ENCODE measurements at places on chromosomes 4 and X.

DNA sequence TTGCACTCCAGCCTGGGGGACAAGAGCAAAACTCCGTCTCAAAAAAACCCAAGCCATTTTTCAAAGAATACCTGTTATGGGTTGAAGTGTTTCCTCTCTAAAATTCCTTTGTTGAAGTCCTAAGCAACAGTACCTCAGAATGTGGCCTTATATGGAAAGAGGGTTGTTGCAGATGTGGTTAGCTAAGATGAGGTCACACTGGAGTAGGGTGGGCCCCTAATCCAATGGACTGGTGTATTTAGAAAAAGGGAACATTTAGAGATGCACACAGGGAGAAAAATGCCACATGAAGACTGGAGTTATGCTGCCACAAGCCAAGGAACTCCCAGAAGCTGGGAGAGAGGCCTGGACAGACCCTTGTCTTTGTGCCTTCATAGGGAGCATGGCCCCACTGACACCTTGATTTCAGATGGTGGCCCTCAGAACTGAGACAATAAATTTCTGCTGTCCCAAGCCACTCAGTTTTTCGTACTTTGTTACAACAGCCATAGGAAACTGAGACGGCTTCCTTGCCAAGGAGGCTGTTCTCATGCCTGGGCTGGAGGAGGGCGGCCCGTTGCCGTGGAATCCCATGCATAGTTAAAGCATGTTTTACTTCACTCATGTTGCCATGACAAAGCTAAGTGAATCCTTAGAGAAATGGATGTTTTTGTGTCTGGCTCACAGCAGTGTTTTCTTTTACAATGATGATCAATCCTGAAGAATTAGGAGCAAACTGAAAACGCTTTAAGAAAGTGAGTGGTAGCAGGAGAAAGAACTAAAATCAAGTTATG, 16.5 kb downstream of the TRAPPC2 start:
- no peak for DNase-seq

DNA sequence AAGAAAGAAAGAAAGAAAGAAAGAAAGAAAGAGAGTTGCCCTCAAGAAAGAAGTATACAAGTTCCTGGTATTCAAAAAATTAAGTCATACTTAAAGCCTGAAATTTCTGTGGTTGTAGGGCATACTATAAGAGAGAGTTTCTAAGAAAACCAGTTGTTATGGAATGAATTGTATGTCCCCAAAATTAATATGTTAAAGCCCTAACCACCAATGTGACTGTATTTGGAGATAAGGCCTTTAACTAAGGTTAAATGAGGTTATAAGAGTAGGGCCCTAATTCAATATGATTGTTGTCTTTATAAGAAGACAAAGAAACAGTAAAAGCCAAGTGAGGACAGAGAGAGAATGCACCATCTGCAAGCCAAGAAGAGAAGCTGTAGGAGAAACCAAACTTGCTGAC, 521.1 kb downstream of the CCSER1 start:
- DNase-seq, result no peak

GRCh38 chr4:173415092-173415491, 16.2 kb upstream of the SCRG1 start:
- DNase-seq, result no peak

DNA sequence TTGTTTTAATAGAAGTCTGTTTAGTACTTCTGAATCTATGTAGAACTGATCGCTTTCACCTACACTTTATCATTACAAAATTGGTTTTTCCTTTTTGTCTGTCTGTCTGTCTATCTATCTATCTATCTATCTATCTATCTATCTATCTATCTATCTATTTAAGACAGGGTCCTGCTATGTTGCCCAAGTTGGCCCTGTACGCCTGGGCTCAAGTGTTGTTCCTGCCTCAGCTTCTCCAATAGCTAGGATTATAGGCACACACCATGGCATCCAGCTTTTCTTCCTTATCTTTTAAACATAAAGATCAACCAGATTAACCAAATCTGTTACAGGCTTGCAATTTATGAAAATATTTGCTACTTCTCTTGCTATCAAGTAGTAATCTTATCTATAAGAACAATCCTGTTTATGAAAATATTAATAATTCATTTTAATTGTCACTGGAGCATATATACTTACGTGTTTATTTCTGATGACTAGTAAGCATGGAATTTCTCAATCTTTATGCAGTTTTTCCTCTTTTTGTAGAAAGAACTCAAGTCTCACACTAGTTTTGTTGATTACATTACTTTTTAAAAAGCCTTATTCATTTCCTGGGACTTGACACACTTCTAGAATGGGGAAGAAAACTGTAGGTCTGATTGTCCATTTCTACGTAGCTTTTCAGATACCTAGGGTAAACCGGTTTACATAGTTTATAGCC, 24.5 kb downstream of the KIAA0232 start:
- no peak for DNase-seq

DNA sequence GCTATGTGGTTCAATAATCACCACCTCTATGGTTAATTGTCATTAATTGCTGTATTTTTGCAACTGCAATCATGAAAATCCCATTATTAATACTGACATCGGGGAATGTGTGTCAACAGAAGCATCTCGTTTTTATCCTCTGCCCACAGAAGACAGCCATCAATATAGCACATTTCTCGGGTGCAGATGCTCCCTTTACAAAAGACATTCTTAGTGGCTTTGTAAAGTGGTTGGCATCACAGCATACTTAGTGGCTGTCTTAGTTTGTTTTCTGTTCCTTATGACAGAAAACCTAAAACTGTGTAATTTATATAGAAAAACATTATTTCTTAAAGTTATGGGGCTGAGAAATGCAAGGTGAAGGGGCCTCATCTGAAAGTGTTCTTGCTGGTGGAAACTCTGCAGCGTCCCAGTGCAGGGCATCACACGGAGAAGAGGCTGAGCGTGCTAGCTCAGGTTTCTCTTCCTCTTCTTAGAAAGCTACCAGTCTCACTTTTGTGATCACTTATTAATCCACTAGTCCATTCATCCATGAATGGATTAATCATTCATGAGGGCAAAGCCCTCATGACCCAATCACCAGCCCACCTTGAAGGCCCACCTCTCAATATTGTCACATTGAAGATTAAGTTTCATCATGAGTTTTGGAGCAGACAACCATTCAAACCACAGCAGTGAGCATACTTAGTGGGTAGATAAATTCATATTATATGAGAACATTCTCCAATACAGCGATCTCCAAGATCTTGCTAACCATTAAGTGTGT, 1067.7 kb upstream of the PABPC4L start:
- no peak for DNase-seq

DNA sequence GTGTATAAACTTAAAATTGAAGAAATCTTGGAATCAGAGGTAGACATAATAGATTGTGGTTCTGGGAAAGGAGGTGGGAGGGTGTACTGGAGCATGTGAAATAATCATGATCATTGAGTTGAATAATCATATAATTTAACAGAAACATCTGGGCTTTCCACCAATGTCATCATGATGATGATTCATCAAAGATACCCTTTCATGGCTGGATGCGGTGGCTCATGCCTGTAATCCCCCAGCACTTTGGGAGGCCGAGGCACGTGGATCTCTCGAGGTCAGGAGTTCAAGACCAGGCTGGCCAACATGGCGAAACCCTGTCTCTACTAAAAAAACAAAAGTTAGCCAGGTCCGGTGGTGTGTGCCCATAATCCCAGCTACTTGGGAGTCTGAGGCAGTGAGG, 6.7 kb upstream of the RUFY3 start:
- no peak for DNase-seq

GRCh38 chrX:104647084-104647483, 81.1 kb downstream of the IL1RAPL2 start:
- no peak for DNase-seq

DNA sequence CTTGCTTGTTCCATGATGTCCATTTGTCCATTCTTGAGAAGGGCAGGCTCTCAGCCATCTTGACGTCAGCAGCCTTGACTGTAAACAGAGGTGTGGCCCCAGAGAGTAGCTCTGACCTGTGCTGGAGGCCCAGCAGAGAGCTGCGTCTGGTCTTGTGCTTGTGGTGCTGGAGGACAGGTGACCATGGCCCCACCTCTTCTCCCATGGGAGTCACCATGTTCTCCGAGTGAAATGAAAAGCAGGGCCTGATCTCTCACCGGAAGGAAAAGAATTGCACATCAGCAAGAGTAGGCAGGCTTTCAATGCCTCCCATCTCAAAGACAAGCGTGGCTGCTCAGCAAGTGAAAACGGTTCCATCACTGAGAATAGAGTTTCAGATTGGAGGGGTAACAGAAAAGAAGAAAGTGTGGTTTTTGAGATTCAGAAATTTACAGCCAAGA, 11.5 kb downstream of the PARM1 start:
- no peak for DNase-seq

GRCh38 chr4:46852800-46853199, 56.2 kb downstream of the COX7B2 start:
- DNase-seq, result no peak

GRCh38 chr4:123378794-123379193, 17.8 kb upstream of the SPRY1 start:
- DNase-seq, result no peak

DNA sequence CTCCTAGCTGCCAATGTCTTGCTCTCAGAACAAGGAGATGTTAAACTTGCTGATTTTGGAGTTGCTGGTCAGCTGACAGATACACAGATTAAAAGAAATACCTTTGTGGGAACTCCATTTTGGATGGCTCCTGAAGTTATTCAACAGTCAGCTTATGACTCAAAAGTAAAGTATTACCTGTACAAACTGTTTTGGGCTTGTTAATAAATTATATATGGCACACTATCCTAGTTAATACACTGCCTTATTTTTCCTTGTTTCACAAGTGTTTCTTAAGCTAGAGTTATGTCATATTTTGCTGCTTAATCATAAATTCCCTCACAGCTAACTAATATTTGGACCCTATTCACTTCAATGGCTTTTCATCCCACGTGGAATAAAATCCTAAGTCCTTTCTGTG, 45.3 kb downstream of the STK26 start:
- DNase-seq, result no peak

DNA sequence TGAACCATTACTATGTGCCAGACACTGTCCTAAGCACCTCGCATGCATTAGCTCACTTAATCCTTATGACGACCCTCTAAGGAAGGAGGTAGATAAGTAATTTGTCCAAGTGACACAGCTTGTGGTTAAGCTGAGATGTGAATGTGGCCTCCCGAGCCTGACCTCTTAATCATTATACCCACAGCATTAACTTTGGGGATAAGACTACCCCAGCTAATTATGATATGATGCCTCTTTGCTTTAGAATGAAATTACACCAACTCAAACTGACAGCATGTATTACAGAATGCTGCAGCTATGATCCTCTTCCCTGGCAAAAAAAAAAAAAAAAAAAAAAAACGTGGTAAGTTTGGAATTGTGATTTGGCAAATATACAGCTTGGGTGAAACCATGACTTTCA, 53.5 kb downstream of the APBB2 start:
- DNase-seq, result no peak

GRCh38 chrX:31201503-31201902, 129.7 kb upstream of the FTHL17 start:
- DNase-seq, result no peak

DNA sequence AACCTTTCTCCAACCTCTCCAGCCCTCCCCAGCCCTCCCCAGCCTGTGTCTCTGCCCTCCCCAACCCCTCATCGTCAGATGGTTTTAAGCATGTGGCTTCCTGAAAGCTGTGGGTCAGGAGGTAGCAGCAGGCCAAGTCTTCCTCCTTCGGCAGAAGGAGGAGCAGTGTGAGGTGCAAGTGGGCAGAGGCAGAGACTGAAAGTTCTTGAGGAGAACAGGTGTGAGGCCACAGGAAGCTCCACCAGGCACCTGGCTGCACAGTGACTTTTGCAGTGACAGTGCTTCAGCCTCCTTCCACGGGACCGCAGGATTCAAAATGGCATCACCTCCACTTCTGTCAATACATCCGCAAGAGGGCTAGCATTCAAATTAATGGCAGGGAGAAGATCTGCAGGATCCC, 203.9 kb upstream of the LEF1 start:
- no peak for DNase-seq

- DNase-seq, result no peak
Measured at GRCh38 chrX:11665168-11666111, at the start of gene ARHGAP6. TSS of gene ARHGAP6 (minus strand) at chrX:11665920. CDS start at chrX:11664828, 1,092 bp downstream.

DNA sequence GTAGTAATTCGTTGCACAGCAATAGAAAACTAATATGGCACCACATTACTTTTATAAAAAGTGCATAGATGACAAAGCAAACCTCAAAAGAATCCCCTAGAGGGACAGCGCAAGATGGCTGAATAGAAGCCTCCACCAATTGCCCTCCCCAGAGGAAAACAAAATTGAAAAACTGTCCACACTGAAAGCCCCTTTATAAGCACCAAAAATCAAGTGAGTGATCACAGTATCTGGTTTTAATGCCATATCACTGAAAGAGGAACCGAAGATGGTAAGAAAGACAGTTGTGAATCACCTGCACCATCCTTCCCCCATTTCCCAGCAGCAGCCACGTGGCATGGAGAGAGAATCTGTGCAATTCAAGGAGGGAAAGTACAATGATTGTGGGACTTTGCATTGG, 522.2 kb downstream of the GLUD2 start:
- no peak for DNase-seq

DNA sequence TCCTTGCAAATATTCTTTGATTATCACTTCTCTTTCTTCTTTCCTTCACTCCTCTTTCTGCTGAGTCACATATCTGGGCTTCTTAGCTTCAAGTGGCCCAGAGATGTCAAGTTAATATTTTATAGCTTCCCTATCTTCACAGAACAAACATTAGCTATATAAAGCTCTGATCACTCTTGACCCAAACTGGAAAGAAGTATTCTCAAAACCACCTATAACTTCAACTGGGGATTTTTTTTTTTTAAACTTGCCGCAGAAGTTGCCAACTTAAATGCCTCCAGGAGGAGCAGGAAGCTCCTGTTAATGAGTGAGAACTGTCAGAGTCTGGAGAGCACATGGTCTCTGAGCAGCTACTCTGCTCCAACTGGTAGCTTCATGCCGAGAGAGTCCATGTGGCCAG, 233.3 kb upstream of the EDNRA start:
- no peak for DNase-seq

DNA sequence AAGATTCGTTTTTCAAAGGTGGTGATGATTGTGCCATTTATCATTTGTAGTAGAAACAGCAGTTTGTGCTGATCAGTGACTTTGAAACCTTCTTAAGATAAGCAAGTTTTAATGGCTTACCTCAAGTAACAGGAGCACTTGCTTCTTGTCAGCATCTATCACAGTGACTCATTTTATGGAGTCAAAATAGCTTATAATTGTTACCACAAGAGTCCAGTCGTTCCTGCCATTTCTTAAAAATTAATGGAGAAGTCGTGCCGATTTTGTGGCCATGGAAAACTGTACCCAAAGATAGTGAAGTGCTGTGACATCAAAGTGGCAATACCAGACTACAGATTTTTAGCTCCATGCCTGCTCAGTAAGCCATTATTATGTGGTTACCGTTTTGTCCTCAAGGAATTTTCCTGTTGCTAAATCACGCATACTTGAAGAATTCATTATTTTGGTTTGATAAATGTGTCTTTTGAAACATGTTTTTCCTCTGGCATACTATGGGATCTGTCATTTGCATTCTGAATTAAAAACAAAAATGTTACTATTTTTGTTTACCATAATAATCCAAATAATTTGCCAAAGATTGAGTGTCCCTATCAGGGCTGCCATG, 129.9 kb downstream of the CBR4 start:
- DNase-seq, result no peak

GRCh38 chr4:61831987-61832386, 631.9 kb downstream of the ADGRL3 start:
- DNase-seq, result no peak
